ENCODE measurements at places on chromosomes 12 and 14.

- DNase-seq = no peak
Measured at GRCh38 chr12:124477107-124477915, 90.1 kb downstream of the NCOR2 start.

GRCh38 chr14:94833633-94834032 is 63.7 kb upstream of the GSC start:
- no peak for DNase-seq

- DNase-seq = no peak
Measured at GRCh38 chr14:31263485-31264133, 56.0 kb upstream of the HECTD1 start.

DNA sequence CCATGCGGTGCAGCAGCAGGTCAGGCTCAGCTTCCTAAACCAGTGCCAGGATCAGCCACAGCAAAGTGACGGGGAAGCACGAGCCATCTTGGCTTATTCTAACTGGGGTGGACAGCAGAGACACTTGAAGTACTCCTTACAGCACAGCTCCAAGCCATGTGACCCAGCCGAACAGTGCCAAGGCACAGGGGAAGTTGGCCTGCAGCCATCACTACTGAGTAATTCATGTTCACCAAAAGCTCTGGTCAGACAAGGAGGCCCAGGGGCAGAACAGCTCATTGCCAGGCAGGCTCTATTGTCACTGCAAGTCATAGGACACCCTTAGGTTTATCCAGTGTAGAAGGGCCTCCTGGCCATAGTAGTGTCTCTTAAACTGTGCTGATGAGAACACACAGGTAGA is 23.4 kb upstream of the SLC35F4 start:
- no peak for DNase-seq

GRCh38 chr12:101581190-101581589 is 13.6 kb upstream of the MYBPC1 start:
- no peak for DNase-seq

- no peak for DNase-seq
Measured at GRCh38 chr12:75747572-75748021, 236.2 kb upstream of the KRR1 start.

DNA sequence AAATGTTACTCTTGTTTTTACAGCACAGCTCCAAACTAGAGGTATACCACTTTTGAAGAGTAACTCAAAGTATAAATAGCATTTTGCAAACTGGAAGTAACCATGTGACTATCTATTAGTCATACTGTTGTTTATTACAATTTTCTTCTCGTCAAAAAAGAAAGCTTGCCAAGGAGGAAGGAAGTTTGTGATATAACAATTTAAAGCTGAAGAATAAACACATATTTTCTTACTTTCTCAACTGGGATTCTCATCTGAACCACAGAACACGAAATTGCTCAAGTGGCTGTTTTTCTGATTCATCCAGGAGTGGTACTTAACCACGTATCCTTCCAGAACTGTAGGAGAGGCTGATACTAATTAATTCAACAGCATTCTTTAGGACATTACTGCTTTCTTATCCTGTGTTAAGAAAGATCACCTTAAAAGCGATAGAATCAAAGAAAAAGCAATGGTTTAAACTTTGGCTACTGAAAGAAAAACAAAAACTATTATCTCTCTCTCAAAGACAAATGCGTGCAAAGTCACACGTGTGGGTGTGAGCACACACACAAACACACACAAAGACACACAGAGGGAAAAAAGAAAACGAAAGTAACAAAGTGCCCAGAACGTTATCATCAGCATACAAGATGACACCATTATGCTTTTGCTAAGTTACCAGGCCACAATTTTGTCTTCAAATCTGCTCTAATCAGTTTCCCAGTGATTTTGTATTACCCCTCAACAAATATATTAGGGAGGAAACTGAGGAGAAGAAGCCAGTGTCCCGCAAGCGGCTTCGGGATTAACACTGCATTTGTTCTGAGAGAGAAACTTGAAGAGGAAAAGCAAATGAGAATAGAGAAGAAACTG is at the start of gene CLEC2B:
TSS of gene CLEC2B (minus strand) at position 48 of the 855 bp plus-strand sequence.
- no peak for DNase-seq

DNA sequence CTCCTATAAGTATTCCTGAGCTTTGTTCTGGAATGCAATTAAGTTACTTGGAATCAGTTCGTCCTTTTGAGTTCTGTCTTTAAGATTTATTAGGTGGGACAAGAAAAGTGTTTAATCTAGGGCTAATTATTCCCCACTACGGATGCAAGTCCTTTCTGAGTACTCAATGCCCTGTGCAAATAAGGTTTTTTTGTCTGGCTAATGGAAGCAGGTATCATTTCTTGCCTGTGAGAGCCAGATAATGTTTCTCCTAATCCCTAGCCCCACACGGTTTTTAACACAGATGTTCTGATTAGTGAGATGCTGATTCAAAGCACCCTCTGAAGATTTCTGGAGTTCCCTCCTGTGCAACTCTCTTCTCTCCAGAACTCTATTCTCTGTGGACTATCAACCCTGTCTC is 296.6 kb upstream of the PRICKLE1 start:
- DNase-seq = no peak

DNA sequence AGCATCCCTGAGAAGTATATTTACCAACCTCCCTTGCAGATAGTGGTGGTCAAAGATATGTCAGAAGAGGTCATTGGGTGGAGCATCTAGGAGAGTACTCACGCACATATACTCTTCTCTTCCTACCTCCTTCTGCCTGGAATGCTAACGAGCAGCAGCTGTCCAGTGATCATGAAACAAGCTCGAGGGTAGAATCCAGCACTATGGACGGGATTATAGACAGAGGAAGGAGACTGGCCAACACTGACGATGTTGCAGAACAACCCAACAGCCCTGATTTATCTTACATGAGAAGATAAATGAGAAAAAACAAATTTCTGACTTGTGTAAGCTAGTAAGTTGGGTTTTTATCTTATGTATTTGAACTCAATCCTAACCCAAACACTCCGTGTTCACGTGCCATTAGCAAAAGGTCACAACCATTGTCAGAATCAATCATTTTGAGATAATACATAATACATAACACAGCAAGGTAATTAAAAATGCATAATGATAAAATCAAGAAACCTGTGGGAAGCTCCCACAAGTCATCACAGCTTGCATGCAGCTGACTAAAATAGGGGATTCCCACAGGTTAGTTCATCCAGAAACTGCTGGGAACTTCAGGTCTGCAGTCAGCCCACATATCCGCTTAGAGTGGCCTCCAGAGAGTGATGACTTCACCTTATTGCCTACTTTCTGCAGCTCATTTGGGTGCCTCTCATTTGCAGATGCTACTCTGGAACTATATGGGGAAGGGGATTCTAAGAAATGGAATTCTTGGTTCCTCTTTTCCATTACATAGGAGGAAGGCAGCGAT is 36.3 kb upstream of the STK38L start:
- DNase-seq = no peak

DNA sequence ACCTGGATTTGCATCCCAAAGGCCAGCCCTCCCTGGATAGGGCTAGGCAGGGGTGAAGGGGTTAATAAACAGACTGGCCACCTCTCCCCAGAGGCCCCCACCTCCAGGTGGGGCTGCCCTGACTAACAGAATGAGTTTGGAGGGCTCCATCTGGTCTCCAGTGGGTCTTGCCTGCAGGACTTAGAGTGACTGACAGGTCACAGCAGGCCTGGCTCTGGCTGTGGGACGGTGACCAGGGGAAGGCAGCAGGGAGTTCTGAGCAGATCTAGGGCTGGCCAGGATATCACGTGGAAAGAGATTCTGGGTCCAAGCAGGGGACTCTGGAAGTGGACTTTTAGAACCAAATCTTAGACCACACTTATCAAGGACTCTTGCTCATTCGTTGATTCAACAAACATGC is 40.9 kb upstream of the LHX5 start:
- DNase-seq = no peak

DNA sequence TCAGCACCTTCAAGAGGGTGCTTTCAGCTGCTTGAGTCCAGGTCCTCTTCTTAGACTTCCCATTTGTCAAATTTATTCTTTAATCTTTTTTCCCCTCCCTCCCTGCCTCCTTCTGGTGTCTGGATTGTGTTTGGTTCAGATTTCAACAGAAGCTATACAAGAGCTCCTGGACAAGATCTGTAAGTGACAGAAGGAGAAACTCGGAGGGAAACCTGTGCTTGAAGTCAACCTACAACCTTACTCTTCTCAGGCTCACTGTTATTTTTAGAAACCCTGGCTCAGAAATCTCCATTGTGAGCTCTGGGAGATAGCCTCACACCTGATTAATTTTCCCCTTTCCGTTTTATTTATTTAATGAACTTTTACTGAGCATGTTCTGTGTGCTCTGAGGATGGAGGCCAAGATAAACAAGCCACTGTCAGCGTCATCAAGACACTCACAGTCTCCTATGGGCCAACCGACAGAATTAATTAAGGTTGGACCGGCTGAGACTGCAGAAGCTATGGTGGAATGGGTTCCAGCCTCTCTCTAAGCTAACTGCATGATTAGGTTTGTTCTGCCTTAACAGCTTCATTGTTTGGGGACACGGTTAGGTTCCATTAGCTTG is 13.5 kb downstream of the PDE1B start:
- DNase-seq = no peak

DNA sequence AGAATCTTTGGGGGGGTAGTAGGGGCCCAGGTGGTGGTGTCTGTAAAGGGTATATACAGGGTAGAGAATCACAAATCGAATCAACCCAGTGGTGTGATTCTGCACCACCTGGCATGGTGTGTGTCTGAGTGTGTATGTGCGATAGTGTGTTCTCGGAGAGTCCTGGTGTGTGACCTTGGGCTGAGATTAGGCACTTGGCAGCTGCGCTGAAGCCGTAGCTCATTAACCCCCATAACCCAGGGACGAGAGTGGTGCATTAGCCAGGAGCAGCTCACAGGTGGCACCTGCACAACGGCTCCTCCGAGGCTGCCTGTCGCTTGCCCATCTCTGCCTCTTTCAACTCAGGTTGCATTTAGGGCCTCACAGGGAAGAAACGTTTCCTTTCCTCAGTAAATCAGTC is 15.6 kb upstream of the TESC start:
- no peak for DNase-seq

GRCh38 chr14:55800156-55800785 is 220.3 kb downstream of the KTN1 start:
- no peak for DNase-seq

DNA sequence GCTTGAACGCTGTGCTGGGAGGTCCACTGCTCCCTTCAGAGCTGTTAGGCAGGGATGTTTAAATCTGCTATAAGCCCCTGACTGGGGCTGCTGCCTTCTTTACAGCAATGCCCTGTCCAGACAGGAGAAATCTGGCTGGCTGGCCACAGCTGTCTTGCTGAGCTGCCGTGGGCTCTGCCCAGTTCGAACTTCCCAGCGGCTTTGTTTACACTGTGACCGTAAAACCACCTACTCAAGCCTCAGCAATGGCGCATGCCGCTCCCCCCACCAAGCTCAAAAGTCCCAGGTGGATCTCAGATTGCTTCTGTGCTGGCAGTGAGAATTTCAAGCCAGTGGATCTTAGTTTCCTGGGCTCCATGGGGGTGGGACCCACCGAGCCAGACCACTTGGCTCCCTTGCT is 35.8 kb downstream of the CKAP4 start:
- no peak for DNase-seq

GRCh38 chr12:128930606-128931005 is 77.3 kb downstream of the GLT1D1 start:
- no peak for DNase-seq

DNA sequence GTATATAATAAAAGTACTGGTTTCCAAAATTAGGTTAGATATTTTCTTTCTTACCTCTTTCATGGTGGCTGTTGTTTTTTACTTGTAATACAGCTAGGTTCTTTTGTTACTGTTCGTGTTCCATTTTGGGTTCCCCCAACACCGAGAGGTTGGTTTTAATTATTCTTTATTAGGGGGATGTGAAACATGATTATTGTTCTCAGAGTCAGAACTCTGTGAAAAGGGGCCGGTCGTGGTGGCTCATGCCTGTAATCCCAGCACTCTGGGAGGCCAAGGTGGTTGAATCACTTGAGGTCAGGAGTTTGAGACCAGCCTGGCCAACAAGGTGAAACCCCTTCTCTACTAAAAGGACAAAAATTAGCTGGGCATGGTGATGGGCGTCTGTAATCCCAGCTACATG is 108.1 kb downstream of the BICD1 start:
- DNase-seq = no peak

GRCh38 chr14:23513005-23513817 is 38.4 kb downstream of the ZFHX2 start:
- DNase-seq = no peak

DNA sequence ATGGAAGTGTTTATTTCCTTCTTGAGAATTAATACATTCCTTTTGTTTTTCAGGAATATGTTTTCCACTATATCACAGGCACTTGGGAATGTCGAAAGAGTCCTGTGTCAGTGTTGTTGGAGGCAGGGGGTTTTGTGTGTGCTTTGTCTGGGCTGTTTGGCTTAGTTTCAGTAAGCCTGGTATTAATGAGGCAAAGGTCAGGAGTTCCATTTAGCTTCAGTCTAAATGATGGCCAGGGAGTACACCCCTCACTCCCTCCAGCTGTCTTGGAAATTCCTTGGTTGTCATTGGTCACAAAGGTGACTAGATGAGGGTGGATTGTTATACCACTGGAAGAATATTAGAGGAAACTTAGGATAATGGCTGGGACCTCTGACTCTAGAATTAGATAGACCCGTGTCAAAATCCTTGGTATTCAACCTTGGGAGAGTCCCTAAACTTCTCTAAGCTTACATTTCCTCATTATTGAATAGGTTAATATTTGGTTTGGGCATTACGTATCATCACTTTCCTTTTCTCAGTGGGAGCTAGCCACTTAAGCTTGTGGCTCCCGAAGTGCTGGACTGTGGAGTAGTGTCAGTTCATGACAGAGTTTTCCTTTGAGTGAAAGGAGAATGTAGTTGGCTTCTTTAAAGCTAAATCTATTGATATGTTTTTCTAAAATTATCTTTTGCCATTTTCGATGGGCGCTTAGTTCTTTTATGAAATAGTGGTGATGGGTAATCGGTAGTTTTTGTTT is 5.2 kb downstream of the FRS2 start:
- no peak for DNase-seq

DNA sequence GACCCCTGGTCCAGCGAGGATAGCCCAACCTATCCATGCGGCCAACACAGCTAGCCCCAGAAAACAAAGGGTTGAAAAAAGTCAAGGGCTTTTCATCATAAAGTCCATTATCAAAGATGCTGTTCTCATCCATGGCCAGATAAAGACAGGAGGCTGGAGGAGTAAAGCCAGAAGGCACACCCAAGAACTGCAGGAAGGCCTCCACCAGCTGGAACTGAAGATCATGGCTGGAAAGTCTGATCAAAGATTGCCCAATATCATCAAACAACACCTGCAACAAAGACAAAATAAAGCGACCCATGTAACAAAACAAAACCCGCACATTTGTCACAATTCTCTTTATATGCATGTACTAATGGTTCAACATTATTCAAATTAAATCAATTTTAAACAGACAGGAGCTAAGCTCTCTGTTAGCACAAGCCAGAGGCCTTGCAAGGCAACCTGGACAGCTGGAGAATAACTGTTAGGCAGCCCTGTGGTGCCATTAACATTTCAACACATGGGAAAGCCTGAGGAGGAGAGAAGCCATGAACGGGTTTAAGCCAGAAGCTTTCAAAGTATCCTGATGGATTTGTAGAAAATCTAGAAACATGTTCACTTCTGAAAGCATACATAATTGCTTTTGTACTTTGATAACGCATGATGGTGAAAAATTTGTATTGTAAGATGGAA is 34.1 kb downstream of the PSMC1 start:
- DNase-seq = no peak

GRCh38 chr14:75231320-75231719 is 47.3 kb upstream of the FOS start:
- no peak for DNase-seq
